Mesothelial cell of epicardium (in vitro differentiated cells): ENCODE measurements at places on chromosomes 7 and 10. TPM values are rescaled to one million over a fixed set of nuclear protein-coding genes. Genes with fewer than 3 reads are reported as not detected.

Gene EVX1
- 1.4 to 2.1 TPM (median 1.8 TPM) in 3 replicates for total RNA-seq

DNA sequence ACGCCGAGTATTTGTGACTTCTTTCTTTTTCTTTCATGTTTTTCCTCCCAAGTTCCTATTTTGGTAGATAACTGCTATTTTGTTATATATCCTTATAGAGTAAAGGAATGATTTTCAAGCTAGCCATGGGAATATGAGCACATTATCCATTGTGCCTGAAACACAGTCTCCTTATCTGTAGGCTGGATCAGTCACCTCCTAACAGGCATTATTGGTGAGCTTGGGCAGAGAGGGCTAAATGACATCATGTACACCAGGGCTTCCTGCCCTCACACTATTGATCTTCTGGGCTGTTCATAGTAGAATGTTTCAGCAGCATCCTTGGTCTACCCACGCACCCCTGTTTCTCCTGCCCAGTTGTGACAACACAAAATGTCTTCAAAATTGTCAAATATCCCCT is 88.1 kb upstream of the CTBP2 start:
- no peak overlapping the region for H3K27ac ChIP-seq
- H3K4me1 ChIP-seq, result no peaks in the 10 kb centered on the region
- peaks cover 3% of the 10 kb centered on the region for H3K36me3 ChIP-seq

Gene CYP2C18
- not detected in 3 replicates for total RNA-seq

DNA sequence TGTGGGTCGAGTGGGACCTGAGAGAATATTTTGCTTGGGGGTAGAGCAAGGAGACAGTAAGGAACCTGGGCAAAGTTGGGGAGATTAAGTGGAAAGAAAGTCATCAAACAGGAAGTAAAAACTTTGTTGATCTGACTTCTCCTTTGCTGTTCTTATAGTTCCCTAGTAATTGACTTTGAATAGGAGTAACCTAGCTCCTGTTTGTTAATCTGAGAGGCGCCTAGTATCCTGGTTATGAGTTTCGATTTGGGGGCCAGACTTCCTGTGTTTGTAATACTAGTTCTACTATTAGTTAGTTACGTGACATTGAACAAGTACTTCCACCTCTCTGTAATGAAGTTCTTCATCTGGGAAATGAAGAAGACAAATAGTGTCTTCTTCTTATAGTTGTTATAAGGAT is 99.1 kb downstream of the ZNF365 start:
- no peak for DNase-seq
- H3K4me3 ChIP-seq, result no peak overlapping the region
- H3K4me1 ChIP-seq, result no peaks in the 10 kb centered on the region
- no peaks in the 10 kb centered on the region for H3K36me3 ChIP-seq
- no peak overlapping the region for H3K27ac ChIP-seq
- peaks cover 6% of the 10 kb centered on the region for H3K27me3 ChIP-seq

DNA sequence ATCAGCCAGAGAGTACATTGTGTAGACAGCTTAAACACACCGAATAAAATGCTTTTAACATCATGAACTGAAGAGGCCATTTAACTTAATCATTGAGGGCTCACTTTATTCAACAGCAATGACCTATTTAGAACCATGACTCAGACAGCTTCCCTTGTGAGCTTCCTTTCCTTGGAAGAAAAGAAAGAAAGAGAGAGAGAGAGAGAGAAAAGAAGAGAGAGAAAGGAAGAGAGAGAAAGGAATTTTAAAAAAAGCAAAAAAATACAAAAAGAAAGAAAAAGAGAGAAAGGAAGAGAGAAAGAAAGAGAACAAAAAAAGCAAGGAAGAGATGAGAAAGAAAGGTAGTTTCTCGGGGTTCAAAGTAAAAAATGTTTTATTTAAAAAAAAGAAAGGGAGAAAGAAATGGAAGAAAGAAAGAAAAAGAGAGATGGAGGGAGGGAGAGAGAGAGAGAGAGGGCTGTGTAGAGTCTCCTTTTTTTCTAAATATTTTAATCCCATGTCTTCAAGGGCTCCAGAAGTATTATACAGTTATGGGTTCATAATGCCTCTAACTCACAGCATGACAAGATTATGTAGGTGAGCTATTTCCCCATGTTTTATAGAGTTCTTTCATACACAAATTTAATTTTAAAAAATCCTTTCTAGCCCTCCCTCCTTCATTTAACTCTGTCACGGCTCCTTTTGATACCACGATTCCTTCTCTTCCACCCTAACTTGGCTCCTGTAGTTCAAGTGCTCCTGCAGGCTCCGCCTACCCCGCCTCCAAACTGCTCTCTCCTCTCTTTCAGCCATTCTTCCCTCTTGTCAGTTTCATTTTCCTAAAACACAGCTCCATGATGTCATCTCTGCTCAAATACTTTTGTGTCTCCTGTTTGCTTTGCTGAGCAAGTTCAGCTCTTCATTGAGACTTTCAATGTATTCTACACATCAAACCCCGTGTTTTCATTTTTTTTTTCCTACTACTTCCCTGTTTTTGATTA is 85.5 kb downstream of the PRTFDC1 start:
- H3K27ac ChIP-seq, result peak overlapping the region; percentile 52
- no peak overlapping the region for H3K4me3 ChIP-seq
- peaks cover 25% of the 10 kb centered on the region for H3K4me1 ChIP-seq
- H3K36me3 ChIP-seq, result peaks cover 19% of the 10 kb centered on the region
- DNase-seq, result no peak
- no peaks in the 10 kb centered on the region for H3K27me3 ChIP-seq

Gene GJD4
- not detected in 3 replicates for total RNA-seq

Gene POU6F2
- total RNA-seq, result 8.1 to 9.2 TPM (median 8.6 TPM) in 3 replicates
